ENCODE measurements at places on chromosomes 16 and 17.

DNA sequence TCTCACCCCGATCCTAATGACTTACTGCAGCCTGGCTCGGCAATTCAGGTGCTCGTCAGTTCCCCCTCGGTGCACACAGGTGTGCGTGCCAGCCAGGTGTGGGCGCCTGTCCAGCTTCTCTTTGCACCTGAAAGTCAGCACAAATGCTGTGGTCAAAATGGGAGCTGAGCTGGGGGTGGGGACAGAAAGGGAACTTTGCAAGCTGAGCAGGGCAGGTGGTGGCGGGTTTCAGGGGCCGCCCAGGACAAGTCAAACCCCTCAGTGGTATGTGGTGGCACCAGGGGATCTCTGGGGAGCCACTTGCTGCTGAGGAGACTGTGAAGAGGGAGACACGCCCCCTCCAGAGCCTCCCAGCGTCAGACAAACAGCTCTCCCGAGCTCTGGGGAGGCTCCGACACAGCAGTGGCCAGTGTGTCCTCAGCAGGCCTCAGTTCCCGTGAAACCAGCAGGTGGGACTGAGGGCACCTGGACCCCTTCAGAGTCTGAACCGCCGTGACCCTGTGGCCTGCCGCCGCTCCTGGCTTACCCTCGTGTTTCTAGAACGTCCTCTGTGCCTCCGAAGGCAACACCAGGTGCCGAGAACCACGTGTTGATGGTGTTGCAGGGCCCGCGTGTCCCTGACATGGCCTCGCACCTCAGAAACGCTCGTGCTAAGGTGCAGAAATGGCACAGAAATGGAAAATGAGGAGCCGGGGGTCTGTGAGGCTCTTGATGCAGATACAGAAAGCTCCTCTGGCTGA, 233.5 kb upstream of the TNRC6C start:
- DNase-seq = no peak

DNA sequence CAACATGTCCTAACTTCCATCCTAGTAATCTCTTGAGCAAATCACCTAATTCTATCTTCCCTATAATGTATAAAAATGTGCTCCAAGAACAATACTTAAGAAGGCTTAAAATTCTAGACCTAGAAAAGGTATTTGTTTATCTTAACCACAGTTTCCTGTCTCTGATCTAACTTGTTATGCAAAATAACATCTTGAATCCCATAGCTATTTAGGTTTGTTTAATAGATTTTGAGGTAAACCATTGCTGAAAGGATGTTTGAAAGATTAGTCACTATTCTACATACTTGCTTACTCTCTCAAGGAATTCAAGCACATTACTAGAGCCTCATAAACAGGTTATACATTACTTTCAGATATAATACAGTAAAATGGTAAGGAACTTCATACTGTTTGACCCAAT, 13.0 kb downstream of the CA10 start:
- no peak for DNase-seq

DNA sequence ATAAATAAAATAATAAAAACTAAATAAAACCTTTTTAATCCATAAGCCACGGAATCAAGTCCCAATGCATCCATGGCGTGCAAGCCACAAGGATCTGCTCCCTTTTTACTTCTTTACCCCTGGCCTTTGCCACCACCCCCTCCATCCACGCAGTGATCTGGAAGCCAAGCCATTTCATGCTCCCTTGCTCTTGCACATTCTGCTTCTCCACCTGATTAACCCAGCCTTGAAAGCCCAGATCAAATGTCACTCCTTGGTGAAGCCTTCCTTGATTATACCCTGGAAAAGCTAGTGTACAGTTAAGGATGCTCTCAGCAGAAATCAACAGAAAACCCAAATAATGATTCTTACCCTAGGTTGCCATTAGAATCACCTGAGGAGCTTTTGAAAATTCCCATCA, 9.9 kb downstream of the LRRC3C start:
- no peak for DNase-seq

- no peak for DNase-seq
These were observed 22.8 kb upstream of the MTMR4 start for GRCh38 chr17:58537266-58537665.

DNA sequence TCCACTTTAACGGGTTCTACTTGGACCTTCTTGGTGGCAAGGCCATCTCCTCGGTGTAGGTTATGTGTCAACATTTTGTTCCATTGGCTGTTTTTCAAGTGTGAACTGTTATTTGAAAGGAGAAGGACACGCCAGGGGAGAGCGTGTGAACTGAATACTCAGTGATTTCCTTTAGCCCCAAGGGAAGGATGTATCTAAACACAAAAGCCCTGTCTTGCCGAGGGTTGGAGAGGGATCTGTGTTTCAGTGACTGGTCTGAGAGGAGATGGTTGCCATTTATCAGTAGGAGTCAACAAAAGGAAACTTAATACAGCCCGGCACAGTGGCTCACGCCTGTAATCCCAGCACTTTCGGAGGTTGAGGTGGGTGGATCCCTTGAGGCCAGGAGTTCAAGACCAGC, 50.0 kb downstream of the USP10 start:
- no peak for DNase-seq

GRCh38 chr16:22661161-22661647, 150.5 kb downstream of the NPIPB5 start:
- DNase-seq = no peak

DNA sequence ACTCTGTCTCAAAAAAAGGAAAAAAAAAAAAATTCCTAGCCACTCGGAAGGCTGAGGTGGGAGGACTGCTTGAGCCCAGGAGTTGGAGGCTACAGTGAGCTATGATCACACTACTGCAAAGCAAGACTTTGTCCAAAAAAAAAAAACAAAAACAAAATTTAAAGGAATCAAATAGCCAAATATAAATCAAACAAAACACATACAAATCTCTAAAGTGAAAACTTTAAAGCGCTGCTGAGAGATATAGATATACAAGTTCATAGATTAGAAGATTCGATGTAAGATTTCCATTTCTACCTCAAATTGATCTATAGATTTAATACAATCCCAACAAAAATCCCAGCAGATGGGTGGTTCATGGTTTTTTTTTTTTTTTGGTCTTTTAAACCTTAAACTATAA, 83.6 kb downstream of the TTC19 start:
- DNase-seq = no peak

- DNase-seq = no peak
These were observed 383.1 kb downstream of the KCNJ2 start for GRCh38 chr17:70552230-70552981.

- no peak for DNase-seq
These were observed 185.9 kb upstream of the HS3ST3A1 start for GRCh38 chr17:13787636-13788035.

- no peak for DNase-seq
These were observed 80.9 kb upstream of the ZNF750 start for GRCh38 chr17:82920715-82921114.

GRCh38 chr17:82668631-82669099, 20.4 kb upstream of the WDR45B start:
- peak; percentile 65 for DNase-seq

DNA sequence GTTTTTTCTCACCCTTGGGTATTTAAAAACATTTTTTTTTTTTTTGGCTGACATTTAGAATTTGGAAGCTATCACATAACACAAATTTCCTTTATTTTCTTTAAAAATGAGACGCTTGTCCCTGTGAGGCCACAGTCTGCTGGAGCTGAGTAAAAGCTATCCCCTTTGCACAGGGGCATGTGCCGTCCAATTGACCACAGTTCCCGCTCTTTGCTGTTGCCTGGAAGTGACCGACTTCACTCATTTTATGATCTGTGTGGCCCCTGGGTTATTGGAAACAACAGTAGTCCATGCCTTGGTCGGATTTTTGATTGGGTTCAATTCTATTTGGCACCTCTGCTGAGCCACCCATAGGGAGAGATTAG, 405.0 kb downstream of the CPPED1 start:
- DNase-seq = no peak

- no peak for DNase-seq
These were observed 27.5 kb downstream of the ZFHX3 start for GRCh38 chr16:73020409-73020884.

DNA sequence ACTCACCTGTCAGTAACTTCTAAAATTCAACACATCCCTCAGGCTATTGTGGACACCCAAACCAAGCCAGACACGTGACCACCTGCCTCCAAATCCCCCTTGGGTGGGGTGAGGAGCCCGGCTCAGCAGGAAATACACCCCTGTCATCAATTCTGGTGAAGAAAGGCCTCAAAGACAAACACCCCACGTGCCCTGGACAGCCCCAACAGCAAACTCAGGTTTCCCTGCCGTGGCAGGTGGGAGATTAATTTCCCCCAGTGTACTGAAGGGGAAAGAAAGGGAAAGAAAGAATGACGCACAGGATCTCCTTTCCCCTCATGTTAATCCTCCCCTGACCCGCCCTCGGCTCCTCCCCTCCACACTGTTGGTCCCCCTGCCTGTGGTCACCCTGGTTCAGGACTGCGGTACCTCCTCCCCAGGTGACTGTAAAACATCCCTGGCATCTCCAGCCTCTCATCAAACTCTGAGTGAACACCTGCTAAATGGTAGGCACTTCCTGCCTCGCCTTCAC, 98.3 kb downstream of the ZNF423 start:
- DNase-seq = no peak

DNA sequence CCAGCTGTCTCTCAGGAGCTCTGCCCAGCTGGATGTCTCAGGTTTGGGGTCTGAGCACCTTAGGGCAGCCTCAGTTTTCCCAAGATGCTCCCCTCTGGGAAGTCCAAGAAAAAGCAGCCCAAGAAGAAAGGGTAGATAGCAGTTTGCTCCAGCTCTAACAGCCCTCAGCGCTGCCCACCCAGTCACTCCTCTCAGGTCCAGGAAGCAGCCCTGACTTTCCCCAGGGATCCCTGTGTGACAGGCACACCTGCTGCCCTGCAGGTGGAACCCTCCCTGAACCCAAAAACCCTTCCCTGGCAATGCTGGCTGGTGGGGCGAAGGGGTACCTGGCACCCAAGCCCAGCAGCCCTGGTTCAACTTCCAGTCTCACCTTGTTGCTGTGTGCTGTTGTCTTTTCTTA, 48.1 kb downstream of the BEAN1 start:
- no peak for DNase-seq

DNA sequence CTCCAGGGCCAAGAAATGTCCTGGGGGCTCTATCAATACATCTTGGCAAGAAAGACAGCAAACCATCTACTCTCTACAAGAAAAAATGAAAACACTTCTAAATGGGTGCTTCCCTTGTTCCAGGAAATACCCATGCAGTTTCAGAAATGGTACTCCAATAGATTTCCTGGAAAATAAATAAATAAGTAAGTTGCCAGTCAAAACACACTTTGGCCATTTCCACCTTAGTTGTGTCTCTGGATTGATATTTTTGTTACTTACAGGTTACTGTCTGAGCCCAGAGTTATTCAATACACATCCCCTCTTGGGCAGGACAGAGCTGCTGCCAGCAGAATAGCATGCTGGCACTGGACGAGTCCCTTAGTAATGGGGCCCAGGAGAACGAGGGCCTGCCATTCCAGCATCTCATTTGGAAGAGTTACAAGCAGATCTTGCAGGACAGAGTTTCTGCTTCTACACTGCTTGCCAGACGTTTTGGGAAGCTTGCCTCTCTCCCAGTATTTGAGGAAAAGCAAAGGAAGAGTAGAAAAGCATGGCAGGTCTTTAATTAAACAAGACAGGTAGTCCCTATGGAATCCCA, 100.5 kb downstream of the SMG6 start:
- DNase-seq = no peak

GRCh38 chr16:11100239-11100750, 155.7 kb downstream of the SOCS1 start:
- peak; percentile 83 for DNase-seq
